SK-N-SH (cell line): ENCODE measurements at places on chromosomes 6 and 20.
A peak's percentile ranks its signal among the peaks of the same experiment; 100 is the strongest.

DNA sequence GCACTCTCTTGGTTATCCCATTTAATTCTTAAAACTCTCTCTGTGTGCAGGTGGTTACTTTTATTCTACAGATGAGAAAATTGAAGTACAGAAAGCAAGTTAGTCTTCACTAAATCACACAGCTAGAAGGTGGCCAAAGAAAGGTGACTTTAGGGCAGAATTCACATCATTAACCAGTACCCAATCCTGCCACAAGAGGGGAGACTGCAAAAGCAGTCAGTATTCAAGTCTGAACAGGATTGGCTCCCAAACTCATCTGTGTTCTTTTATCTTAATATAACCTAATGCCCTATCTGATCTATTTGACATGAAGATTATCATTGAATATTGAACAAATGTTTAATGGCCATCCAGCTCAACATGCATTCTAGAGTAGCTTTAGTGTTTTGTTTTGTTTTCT lies 225.3 kb upstream of the FAM83B start:
- DNase-seq = no peak

GRCh38 chr6:113082745-113083144 lies 735.6 kb downstream of the RFPL4B start:
- no peak for DNase-seq

DNA sequence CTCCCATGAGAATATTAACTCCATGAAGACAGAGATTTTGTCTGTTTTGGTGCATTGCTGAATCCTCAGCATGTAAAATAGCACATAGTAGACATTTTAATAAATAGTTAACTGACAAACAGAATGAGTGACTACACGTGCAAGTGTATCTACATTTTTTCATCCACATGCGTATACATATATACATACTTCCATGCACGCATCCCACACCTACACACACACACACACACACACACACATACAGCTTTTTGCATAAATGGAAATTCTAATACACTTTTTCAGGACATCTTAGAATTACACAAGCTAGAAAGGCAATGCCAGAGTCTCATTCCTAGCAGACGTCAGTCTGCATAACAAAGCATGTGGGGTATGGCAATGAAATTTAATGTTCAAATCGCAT lies 139.7 kb upstream of the LRFN2 start:
- DNase-seq = no peak

DNA sequence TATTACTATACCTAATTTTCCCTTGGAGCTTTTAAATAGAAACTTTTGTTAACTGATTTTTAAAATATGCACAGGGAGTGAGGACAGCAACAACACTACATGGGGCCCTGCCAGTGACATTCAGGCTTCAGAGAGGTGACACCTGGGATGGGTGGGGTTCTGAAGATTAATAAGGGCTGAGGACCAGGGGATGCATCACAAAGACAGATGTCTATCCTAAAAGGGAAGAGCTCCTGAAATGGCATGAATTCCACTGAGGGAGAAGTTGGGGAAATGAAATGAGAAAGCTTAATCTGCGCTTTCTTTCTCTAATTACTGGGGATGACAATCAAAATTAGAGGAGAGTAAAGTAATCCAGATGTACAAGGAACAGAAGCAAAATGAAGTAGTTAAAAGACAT lies 162.8 kb downstream of the BTBD9 start:
- DNase-seq = no peak

DNA sequence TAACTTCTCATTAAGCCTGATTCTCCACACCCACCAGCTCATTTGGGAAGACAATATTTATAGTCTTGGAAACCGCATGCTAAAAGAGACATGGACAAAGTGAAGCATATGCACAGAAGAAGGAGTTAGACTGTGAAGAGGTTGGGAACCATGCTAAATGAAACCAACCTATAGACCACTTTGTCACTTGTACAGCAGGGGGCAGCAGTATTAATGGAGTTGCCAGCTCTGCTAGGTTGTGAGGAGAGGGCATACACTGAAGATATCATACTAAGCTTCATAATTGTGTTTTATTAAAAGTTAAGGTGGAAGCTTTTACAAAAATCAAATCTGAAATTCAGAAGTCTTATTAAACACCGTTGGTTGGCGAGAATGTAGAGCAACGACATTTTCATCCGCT lies 38.3 kb upstream of the HMGCLL1 start:
- DNase-seq = peak; percentile 16

GRCh38 chr6:167936051-167936450 lies 61.4 kb upstream of the KIF25 start:
- DNase-seq = no peak

- no peak for DNase-seq
Measured at GRCh38 chr6:2179950-2180349, 65.5 kb downstream of the GMDS start.
